AG10803 (cell line): ENCODE measurements at places on chromosomes 7 and 10.

DNA sequence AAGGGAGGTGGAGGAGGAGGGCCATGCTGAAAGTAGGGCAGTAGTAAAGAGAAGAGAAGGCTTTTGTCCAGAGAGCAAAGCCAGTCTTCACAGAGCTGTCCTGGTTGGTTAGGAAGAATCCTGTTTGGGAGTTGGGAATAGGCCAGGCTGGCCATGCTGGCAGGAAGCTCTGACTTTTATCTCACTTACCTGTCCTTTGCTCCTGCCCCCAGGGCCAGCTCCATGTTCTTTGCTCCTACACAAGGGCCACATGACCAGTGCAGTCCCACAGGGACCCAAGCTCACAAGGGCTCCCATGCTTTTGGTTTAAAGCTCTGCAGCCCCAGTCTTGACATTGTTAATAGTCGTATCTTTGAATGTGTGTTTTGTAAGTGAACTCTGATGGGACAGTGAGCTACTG is 161.6 kb upstream of the KMT2E start:
- DNase-seq: no peak

DNA sequence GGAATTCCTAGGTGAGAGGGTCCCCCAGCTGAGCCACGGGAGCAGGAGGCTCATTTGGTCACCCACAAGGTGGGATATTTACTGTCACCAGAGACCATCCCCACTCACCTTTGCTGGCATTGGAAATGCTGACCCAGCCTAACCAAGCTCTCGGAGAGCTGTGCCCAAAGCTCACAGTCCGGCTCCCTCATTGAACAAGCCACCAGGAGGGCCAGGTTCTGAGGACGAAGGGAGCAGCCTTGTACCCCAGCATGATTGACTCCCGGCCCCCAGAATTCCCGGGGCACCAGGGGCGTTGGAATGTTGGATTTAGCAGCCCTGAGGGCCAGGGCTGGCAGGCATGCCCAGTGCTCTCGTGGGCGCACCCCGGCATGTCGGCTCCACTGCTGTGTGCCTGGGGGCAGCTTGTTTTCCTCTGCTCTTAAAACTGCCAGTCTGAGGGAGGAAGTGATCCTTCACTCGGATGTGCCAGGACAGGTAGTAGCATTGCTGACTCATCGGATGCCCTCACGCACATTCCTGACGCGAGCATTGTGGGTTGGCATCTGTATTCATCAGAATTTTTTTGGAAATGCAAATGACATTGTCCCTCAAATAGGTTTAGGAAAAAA is 23.3 kb downstream of the CLIP2 start:
- DNase-seq: no peak

GRCh38 chr7:2242541-2243429 is 759 bp downstream of the NUDT1 start:
- DNase-seq: no peak

- no peak for DNase-seq
Observed at GRCh38 chr7:2763597-2763996, 75.6 kb downstream of the AMZ1 start.

DNA sequence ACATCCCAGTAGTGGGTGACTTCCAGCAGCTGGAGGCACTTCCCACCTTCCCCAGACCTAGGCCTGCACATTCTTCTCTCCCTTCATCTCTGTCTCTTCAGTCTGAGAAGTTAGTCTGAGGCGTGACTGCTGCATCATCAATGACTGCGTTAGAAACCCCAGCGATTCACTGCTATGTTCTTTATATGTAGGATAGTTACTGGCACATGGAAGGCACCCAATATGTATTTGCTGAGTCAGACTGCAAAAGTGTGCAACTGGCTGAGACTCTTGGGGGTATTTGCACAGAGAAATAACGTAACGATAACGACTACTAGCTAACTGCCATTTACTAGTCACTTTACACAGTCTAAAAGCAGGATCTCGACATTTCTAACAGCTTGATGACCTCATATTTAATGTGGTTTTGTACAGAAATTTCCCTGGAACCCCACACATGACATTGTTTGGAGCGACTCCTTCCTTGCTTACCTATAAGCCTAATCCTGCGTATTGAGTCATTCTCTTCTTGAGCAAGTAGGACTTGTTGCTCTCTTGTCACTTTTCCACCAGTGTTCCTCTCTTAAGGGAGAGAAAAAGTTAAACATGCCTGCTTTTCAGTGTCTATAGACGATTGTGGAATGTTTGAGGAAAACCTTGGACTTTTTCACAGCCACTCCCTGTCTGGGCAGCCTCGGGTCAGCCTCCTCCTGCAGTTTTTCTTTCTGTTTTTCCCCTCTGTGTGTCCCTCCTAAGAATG is 45.5 kb downstream of the THNSL1 start:
- peak; percentile 52 for DNase-seq

DNA sequence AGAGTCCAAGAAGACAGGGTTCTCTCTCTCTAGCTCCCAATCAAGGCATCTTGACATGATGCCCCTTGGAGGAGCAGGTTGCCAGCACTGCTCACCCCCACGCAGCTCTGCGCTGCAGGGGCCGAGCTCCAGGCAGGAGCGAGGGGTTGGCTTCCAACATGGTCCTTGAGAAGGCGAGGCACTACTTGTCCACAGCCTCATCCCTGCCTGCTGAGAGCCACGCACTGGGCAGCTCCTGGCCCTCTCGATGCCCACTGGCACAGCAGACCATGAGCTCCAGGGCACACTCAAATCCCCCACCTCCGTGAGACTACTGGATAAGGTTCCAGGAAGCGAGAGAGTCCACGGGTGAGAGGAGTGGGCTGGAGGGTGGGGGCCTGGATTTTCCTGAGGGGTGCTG is 31.1 kb downstream of the RAMP3 start:
- DNase-seq: no peak

DNA sequence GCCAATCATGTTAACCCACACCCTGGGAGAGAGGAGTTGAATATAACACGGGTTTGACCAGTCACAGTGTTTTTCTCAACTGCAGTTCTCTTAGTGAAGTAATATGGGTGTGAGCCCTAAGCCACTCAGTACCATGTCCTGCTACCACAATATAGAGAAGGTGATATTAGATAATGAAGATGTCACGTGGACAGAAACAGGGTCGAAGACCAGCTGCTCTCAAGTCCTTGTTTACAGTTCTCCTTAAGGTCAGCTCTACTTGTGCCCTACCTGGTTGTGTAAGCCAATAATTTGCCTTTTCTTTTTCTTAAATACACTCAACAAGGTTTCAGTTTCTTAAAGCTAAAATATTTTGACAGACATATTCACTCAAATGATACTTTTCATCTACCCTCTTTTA is 128.3 kb upstream of the POT1 start:
- DNase-seq: no peak

DNA sequence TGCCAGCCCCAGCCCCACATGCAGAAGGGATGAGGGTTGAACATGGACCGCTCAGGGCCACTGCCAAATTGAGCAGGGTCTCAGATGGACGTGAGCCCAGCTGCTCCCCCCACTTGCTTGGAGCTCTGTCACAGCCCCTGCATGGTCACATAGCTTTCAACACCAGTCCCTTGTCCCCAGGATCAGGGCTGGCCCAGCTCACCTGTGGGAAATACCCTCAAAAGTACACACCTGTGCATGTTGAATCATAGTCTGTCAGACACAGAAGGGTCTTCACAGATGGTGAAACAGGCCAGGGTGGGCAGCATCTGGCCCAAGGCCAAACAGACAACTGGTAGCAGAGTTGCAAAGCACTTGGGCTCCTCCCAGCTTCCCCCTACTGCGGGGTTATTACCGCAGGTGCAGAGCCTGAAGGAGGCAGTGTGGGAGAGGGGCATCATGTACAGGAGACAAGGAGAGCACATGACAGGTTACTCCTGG is 77.6 kb upstream of the UNC5B start:
- no peak for DNase-seq

GRCh38 chr10:100502926-100503494 is 16.7 kb downstream of the SEC31B start:
- DNase-seq: peak; percentile 42
